Upper lobe of left lung (tissue), 6 donors: ENCODE measurements at places on chromosomes 5 and 9.

- no peak for DNase-seq
- H3K4me3 ChIP-seq, result no peak overlapping the region
- H3K27ac ChIP-seq, result no peak overlapping the region
These were observed 356.5 kb downstream of the CCDC171 start for GRCh38 chr9:15909297-15909696.

DNA sequence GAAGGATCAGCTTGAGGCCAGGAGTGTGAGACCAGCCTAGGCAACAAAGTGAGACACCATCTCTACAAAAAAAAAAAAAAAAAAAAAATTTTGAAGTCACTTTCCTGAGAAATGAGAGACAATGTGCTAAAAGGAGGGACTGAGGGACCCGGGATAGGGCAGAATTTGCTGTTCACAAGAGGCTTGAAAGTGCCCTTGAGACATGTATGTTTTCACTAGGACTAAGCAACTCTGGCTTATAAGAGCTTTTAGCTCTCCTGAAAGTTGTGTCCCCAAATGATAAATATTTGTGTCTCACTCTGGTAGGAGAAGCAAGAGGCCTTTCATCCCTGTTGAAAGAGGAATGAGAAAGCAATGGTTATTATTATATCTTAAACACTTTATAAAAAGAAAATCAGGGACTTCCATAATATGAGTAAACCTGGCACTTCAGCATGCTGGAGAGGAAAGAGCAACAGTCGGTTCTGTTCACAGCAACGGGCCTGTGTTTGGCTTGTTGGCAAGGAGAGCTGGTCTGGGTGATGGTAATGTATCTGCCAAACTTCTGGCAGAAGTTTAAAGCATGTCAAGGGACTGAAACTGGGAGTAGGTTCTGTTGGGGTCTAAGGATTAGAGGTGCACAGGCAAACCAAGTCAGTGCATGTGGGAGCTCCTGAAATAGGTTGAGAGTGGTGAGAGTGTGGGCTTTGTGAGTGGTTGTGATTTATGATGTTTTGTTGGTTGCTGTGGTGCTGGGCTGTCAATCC, 32.2 kb downstream of the ENTREP1 start:
- no peak overlapping the region for H3K27ac ChIP-seq
- no peak overlapping the region for H3K4me3 ChIP-seq
- no peaks in the 10 kb centered on the region for H3K36me3 ChIP-seq
- DNase-seq, result no peak
- H3K27me3 ChIP-seq, result no peaks in the 10 kb centered on the region

GRCh38 chr5:150497989-150498317, 10.0 kb upstream of the NDST1 start:
- no peaks in the 10 kb centered on the region for H3K27me3 ChIP-seq
- H3K4me1 ChIP-seq, result peaks cover 72% of the 10 kb centered on the region
- no peak overlapping the region for H3K4me3 ChIP-seq
- no peak for DNase-seq
- H3K36me3 ChIP-seq, result no peaks in the 10 kb centered on the region
- peak overlapping the region; percentile 82 for H3K27ac ChIP-seq

- H3K27me3 ChIP-seq, result no peaks in the 10 kb centered on the region
- DNase-seq, result no peak
- H3K4me1 ChIP-seq, result peaks cover 21% of the 10 kb centered on the region
- no peak overlapping the region for H3K27ac ChIP-seq
These were observed 3.0 kb downstream of the RPS14 start for GRCh38 chr5:150446583-150446982.

DNA sequence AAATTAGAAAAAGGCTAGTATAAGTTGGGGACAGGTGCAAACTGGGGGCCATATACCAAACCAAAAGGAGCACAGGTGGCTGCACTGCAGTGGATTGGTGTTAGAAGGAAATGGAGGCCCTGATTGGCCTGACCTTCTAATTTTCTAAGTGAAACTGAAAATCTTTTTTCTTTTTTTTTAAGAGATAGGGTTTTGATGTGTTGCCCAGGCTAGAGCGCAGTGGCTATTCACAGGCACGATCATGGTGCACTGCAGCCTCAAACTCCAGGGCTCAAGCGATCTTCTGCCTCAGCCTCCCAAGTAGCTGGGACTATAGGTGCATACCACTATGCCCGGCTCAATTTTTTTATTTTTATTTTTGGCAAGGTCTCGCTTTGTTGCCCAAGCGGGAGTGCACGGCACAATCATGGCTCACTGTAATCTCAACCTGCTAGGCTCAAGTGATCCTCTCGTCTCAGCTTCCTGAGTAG, 9.8 kb upstream of the CCDC69 start:
- peaks cover 17% of the 10 kb centered on the region for H3K4me1 ChIP-seq
- H3K27ac ChIP-seq, result no peak overlapping the region
- no peaks in the 10 kb centered on the region for H3K27me3 ChIP-seq
- no peaks in the 10 kb centered on the region for H3K36me3 ChIP-seq
- no peak overlapping the region for H3K4me3 ChIP-seq
- DNase-seq, result no peak

- H3K27ac ChIP-seq, result no peak overlapping the region
- H3K27me3 ChIP-seq, result no peaks in the 10 kb centered on the region
- no peaks in the 10 kb centered on the region for H3K36me3 ChIP-seq
- no peak overlapping the region for H3K4me3 ChIP-seq
These were observed 77.3 kb upstream of the SLC1A3 start for GRCh38 chr5:36529142-36529541.

GRCh38 chr9:22165144-22165543, 156.0 kb upstream of the CDKN2B start:
- peaks cover 2% of the 10 kb centered on the region for H3K4me1 ChIP-seq
- no peak overlapping the region for H3K4me3 ChIP-seq
- H3K27ac ChIP-seq, result no peak overlapping the region
- H3K36me3 ChIP-seq, result no peaks in the 10 kb centered on the region

DNA sequence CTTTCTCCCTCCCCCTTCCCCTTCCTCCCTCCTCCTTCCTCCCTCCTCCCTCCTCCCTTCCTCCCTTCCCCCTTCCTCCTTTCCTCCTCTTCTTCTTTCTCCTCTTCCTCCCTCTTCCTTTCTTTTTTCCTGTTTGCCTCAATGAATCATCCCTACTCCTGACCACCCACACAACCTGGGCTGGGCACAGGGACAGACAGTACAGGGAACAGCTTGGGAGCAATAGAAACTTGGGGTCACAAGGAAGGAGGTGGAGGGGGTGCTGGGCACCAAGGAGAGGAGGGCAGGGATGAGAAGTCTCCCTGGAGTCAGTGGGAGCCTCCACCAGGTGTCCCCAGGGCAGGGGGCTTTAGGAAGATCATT, 5.0 kb downstream of the TTC16 start:
- H3K36me3 ChIP-seq, result no peaks in the 10 kb centered on the region
- no peak overlapping the region for H3K4me3 ChIP-seq
- no peaks in the 10 kb centered on the region for H3K27me3 ChIP-seq
- DNase-seq, result no peak
- H3K4me1 ChIP-seq, result peaks cover 24% of the 10 kb centered on the region

DNA sequence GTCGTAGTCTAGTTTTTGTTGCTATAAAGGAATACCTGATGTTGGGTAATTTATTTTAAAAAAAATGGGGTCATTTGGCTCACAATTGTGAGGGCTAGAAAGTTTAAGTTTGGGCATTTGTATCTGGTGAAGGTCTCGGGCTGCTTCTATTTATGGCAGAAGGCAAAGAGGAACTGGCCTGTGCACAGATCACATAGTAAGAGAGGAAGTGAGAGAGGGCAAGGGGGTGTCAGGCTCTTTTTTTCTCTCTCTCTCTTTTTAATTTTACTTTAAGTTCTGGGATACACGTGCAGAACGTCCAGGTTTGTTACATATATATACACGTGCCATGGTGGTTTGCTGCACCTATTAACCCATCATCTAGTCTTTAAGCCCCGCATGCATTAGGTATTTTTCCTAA, 453.3 kb downstream of the DIRAS2 start:
- no peak overlapping the region for H3K4me3 ChIP-seq
- no peak overlapping the region for H3K27ac ChIP-seq
- H3K36me3 ChIP-seq, result no peaks in the 10 kb centered on the region
- H3K4me1 ChIP-seq, result no peaks in the 10 kb centered on the region
- no peak for DNase-seq

- peaks cover 7% of the 10 kb centered on the region for H3K36me3 ChIP-seq
- H3K27me3 ChIP-seq, result no peaks in the 10 kb centered on the region
- DNase-seq, result no peak
- peak overlapping the region; percentile 90 for H3K27ac ChIP-seq
These were observed 20.0 kb upstream of the CREBRF start for GRCh38 chr5:173035904-173036707.

DNA sequence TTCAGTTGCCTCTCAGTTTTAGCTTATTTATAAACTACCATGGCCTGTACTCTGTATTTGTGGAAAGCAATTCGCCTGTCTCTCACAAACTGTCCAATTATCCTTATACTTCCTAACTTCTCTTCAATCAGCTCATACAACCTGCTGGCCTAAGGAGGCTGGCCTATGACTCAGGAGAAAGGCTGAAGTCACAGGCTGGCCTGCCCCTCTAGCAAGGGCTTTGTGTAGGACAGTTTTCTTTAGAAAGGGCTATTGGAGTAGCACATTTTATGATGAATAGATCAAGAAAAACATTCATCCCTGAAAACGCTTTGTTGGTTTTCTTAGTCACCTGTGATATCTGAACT, 988.7 kb upstream of the ARRDC3 start:
- H3K4me3 ChIP-seq, result no peak overlapping the region
- no peaks in the 10 kb centered on the region for H3K27me3 ChIP-seq

DNA sequence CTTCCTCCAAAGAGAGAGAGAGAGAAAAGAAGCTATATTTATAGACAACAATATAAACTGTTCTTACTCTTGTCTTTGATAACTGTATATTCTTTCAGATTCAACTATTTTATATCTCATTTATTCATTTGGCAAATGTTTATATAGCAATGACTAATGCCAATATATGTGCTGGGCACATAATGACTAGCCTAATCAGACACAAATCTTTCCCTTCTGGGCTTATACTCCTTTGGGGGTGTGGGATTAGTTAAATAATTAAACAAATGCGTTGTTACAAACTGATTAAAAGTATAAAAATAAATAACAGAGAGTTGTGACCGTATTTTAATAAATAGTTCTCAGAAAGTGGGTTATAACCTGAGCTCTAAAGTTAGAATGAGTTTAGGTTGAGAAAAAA, 4.0 kb downstream of the SPINK14 start:
- H3K36me3 ChIP-seq, result no peaks in the 10 kb centered on the region
- H3K27me3 ChIP-seq, result no peaks in the 10 kb centered on the region
- DNase-seq, result no peak
- no peak overlapping the region for H3K4me3 ChIP-seq
- H3K27ac ChIP-seq, result no peak overlapping the region
- no peaks in the 10 kb centered on the region for H3K4me1 ChIP-seq

GRCh38 chr5:58009754-58010153, 450.1 kb downstream of the PLK2 start:
- H3K27ac ChIP-seq, result no peak overlapping the region
- no peaks in the 10 kb centered on the region for H3K4me1 ChIP-seq
- no peaks in the 10 kb centered on the region for H3K27me3 ChIP-seq
- no peak overlapping the region for H3K4me3 ChIP-seq
- H3K36me3 ChIP-seq, result no peaks in the 10 kb centered on the region

- H3K27me3 ChIP-seq, result no peaks in the 10 kb centered on the region
- peak overlapping the region; percentile 74 for H3K27ac ChIP-seq
- H3K36me3 ChIP-seq, result peaks cover 91% of the 10 kb centered on the region
- no peaks in the 10 kb centered on the region for H3K4me1 ChIP-seq
- peak; percentile 62 for DNase-seq
- H3K4me3 ChIP-seq, result no peak overlapping the region
These were observed 54.2 kb downstream of the LRSAM1 start for GRCh38 chr9:127505396-127506116.

DNA sequence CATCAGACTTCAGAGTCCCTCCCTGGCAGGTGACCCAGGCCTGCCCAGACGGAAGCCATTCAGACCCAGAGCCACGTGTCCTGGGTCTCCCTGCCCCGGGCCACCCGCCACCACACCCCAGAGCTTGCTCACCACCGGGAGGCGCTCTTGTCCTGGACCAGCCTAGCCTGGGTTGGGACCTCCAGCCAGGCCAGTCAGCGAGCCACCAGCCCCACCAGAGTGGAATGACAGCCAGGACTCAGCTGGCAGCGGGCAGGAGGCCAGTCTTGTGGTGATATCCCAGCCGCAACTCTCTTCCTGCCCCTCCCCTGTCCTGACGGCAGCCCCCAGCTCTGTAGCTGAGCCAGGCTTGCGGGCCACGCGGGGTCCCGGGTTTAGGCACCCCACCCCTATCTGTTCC, 1.7 kb upstream of the PTGDS start:
- H3K4me1 ChIP-seq, result peaks cover 33% of the 10 kb centered on the region
- H3K27me3 ChIP-seq, result no peaks in the 10 kb centered on the region
- H3K4me3 ChIP-seq, result peak overlapping the region; percentile 17
- DNase-seq, result peak; percentile 52
- H3K27ac ChIP-seq, result peak overlapping the region; percentile 69

- H3K27me3 ChIP-seq, result no peaks in the 10 kb centered on the region
- DNase-seq, result no peak
- H3K4me1 ChIP-seq, result peaks cover 47% of the 10 kb centered on the region
- no peaks in the 10 kb centered on the region for H3K36me3 ChIP-seq
These were observed 5.0 kb downstream of the DAB2 start for GRCh38 chr5:39419796-39420195.

GRCh38 chr9:19619221-19619620, 169.6 kb downstream of the SLC24A2 start:
- H3K27ac ChIP-seq, result no peak overlapping the region
- no peaks in the 10 kb centered on the region for H3K4me1 ChIP-seq
- H3K4me3 ChIP-seq, result no peak overlapping the region
- H3K27me3 ChIP-seq, result no peaks in the 10 kb centered on the region

- no peaks in the 10 kb centered on the region for H3K27me3 ChIP-seq
- no peaks in the 10 kb centered on the region for H3K36me3 ChIP-seq
- no peak for DNase-seq
These were observed 313.3 kb downstream of the PIK3R1 start for GRCh38 chr5:68528821-68529273.

DNA sequence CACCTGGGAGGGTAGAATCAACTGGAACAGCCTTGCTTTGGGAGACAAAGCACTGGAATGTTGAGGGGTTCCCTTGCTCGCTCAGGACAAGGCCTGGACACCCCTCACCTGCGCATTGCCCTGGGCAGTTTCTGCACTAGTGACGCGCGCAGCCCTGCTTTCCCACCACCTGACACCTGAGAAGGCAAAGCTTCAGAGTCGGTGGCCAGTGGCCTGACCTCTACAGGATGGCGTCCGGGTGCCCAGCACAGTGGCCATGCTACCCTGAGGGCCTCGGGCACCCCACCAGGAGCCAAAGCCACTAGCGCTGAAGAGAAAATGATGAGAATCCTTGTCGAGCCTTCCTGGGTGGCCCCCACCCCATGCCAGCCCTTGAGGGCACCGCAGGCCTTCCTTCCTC, 161.3 kb downstream of the OLFM1 start:
- no peak for DNase-seq
- H3K36me3 ChIP-seq, result no peaks in the 10 kb centered on the region
- H3K4me3 ChIP-seq, result no peak overlapping the region
- no peaks in the 10 kb centered on the region for H3K4me1 ChIP-seq
- no peaks in the 10 kb centered on the region for H3K27me3 ChIP-seq
- no peak overlapping the region for H3K27ac ChIP-seq

DNA sequence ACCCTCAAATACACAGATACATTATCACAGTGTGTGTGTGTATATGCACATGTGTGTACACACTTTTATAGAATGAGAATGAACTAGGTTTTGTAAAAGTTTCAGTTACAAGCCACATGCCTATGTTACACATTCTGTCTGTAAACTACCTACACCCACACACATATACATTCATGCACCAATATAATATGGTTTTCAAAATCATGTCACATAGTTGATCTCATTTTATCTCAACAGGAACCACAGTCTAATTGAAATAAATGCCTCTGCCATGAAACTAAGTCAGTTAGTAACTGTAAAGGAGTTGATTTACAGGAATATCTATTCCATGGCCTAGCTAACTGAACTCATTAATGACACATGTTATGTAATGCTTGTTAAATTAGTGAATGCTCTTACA, 646.6 kb downstream of the PDE4D start:
- no peaks in the 10 kb centered on the region for H3K27me3 ChIP-seq
- H3K36me3 ChIP-seq, result no peaks in the 10 kb centered on the region
- DNase-seq, result no peak
- no peak overlapping the region for H3K27ac ChIP-seq
